ENCODE measurements at places on chromosomes 4 and X. TPM values are rescaled to one million over a fixed set of nuclear protein-coding genes. Genes with fewer than 3 reads are reported as not detected.

- DNase-seq, result no peak
These were observed 9.3 kb upstream of the ENAM start for GRCh38 chr4:70619288-70619687.

DNA sequence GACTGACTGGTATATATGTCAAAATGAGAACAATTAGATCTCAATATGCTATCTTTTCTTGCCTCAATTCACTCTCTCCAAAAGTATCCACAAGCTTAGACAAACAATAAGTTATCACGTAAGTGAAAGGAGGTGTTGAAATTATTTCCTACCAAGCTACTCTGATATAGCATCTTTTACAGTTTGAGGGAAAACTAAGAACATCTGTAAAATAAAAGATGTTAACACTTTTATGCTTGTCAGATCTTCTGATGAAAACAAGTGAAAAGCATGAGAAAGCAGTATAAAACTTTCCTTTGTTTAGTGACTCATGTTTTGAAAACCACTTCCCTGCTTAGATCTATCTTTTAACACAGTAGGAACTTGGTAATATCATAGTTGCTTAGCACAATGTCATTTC lies 8.4 kb upstream of the MAB21L2 start:
- peak; percentile 55 for DNase-seq

DNA sequence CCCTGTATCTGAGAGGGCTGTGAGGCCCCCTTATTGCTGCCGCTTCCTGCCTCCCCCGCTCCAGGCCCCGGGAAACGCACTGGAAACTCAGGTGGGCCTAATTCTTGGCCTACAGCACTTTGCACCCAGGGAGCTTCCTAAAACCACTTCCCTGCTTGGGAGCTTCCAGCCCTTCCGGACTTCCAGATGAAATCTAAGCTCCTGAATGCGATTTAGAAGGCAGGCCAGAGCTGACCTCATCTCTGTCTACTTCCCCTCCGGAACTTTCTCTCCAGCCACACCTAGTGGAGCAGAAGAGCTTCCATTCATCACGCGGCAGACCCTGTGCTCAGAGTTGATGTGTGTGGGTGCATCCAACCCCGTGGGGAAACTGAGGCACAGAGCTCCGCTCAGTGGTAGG lies 84.2 kb downstream of the SORCS2 start:
- peak; percentile 59 for DNase-seq

DNA sequence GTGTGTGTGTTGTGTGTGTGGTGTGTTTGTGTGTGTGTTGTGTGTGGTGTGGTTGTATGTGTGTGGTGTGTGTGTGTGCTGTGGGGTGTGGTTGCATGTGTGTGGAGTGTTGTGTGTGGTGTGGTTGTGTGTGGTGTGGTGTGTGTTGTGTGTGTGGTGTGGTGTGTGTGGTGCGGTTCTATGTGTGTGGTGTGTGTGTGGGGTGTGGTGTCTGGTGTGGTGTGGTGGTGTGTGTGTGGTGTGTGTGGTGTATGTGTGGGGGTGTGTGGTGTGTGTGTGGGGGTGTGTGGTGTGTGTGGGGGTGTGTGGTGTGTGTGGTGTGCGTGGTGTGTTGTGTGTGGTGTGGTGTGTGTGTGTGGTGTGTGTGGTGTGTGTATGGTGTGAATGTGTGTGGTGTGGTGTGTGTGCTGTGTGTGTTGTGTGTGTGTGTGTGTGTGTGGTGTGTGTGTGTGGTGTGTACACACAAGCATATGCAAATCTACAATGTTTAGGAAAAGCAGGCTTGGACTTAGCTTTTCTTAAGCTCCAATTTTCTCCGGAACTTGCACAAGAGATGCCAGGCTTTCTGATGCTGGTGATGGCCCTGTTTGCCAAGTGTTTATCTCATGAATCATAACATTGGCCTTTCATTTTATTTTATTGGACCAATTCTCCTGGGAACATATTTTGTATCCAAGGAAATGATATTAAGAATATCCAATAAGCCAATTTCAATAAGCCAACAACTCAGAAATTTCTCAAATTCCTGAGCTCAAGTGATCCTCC lies 148.7 kb downstream of the SPATA18 start:
- peak; percentile 85 for DNase-seq

DNA sequence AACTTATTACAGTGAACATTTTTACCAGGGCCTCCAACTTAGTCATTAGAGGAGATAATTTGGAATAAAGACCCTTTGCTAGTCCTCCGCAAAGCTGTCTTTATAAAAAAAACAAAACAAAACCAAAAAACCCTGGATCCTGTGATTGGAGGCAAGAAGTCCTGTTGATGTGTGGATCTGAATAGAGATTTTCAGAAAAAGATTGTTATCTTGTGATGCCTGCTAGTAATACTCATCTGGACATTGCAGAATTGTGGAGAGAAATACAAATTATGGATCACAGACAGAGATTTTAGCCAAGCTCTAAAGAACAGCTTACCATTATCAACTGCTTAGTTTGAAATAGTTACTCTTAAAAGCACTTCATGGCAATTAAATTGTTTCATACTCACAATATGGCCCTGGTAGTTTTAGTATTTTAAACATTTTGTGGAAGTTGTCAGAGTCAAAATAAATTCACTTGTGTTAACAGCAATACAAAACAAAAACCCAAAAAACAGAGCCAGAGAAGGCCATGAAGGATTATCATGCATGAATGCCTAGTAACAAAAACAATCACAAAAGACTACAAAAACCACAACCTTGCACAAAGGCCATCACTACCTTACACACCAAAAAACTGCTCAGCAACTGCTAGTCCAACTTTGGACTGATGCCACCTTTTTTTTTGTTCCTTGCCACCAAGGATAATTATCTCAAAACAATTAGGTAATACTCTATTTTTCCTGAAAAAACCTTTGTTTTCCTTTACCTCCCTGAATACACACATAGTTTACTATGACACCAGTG lies 514.5 kb upstream of the SLIT2 start:
- no peak for DNase-seq

GRCh38 chr4:81220271-81220670 lies 5.2 kb upstream of the PRKG2 start:
- no peak for DNase-seq

DNA sequence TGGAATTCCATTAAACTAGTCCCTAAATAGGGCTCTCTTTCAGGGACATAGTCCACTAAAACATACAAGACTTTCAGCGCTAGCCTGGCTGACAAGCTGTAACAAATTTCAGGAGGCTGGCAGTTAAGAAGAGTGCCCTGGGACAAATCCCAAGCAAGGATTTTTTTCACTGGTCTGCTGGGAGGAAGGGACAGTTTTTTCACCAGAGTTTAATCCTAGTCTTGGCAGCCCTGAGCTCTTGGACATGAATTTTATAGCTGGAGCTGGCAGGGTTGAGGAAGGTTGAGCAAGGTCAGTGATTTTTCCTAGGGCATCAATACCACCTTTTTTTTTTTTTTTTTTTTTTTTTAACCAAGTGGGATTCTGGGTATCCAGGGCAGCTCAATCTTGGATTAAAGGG lies 184.4 kb downstream of the SH2D1A start:
- no peak for DNase-seq

DNA sequence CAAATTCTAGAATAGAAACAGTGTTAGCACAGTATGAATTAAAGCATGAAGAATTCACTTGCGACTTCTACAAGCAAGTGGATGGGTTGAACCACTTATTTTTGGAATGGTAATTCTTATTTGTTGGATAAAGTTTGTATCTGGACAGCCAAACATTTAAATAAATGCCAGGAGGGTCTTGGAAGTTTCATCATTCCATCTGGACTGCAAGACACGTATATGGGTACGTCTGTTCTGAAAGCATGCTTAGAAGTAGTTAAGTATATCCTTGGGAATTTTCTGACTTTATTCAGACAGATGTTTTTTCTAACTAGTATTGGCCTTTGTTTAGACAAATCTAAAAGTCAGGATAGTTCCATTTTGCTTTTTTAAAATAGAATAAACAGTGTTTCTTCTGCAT lies 77.5 kb upstream of the CASK start:
- no peak for DNase-seq

DNA sequence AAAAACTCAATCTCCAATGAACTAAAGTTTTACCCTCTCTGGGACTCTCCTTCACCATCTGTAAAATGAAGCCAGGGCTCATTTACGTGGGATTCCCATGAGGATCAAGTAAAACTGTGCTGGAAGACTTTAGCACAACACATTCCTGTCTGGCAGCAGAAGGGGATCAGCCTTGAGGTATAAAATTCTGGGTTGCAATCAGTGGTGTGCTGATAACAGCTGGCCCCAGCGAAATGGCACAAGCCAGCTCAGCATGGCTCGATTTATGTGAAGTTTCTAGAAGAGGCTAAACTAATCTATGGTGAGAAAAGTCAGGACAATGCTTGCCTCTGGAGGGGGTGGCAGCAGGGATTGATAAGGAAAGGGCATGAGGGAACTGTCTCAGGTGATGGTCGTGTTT lies 28.4 kb downstream of the ZNF630 start:
- DNase-seq, result no peak

- peak; percentile 58 for DNase-seq
These were observed 136.5 kb downstream of the KDM6A start for GRCh38 chrX:45009371-45010000.

- no peak for DNase-seq
These were observed 1.9 kb downstream of the PRPS1 start for GRCh38 chrX:107630031-107630689.

GRCh38 chr4:56861360-56861759 lies 39.9 kb upstream of the SPINK2 start:
- DNase-seq, result no peak

DNA sequence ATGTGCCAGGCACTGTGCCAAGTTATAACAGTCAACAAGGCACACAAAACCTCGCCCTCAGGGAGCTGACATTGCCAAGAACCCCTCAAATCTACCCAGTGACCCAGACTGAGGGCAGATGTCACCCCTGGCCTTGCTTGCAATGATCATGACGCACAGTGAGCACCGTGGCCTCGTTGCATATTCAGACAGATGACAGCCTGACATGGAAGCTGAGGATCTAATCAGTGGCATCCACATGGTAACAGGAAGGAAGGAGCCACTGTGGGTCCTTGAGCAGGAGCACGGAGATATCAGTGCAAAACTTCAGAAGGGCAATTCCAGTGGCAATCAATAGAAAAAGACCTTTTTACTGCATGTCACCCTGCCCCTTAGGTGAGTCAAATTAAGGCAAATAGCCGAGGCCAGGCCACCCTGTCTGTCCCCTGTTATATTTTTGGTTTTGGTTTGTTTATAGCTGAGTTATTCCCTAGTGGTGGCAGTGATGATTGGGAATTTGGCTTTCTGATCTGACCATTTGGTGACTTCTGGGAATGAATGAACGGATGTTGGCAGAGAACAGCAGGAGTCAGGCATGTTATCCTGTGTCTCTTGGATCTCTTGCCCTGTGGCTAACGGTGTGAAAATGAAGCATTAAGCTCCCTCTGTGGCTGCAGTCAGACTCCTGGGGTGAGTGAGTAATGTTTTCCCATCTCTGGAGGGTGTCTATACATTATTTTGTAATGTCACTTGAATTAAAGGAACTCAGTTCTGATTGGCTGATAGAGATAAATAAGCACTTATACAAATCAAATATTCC lies 20.4 kb downstream of the WDR13 start:
- peak; percentile 33 for DNase-seq

DNA sequence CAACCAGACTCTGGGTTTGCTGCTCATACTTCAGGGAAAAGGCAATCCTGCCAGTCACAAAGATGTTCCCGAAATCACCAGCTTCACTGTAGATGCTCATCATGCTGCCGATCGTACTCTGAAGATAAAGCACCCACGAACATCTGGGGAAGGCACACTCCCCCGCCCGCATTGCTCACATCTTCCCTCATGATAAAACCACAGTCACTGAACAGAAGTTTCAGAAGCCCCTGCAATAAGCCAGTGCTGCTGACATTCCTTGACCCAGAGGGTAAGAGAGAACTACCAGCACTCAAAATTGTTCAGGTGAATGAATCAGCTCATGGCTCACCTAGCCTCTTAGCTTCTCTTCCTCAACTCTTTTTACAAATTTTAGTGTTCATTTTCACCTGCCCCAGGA lies 43.1 kb downstream of the SRPX2 start:
- DNase-seq, result no peak

- no peak for DNase-seq
These were observed 333.9 kb downstream of the SH2D1A start for GRCh38 chrX:124680287-124680686.

DNA sequence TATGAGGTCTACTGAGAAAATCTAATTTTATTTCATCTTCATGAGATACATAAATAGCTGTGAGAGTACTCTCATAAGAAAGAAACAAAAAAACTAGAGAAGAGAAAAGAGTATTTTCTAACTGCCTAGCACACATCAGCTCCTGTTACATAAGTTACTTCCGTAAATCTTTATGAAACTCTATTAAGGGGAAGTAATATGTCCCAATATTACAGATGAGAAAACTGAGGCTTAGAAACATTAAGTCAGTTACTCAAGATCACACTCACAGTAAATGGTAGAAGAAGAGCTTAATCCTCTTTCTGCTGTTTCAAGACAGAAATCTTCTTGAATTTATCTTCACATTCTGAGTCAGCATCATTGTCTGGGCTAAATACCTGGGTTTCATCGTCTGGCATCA lies 164.1 kb downstream of the DTHD1 start:
- DNase-seq, result no peak

DNA sequence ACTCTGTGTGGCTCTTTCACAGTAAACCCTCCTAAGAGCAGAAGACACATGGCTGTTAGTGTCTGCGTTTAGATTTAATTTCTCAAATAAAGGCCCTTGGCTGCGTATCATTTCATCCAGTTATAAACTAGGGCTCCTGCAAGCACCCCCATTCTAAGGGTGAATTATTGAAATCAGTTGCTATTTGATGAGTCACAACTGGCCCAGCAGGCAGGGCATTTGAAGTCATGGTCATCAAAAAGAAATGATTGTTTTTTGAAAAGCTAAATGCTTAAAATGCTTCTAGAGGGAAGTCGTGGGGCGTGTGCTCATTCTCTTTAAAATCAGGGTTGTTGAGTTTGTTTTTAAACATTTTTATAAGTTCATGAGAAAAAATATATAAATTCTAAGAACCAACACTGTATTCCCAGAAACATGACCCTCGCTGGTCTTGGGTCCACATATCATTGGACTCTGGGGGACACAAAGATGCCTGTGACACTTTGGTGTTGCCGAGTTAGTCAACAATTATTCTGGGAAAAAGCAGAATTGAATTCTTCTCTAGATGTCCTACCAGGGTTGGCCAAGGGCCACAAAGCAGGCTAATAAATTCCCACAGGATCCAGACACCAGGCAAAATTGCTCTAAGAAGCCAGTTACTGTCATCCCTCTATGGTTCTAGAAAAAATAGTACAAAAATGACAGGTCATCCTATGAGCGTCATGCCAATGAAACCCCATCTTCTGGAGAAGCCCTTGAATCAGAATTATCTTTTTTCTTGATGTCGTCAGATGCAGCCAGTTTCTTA lies 99.5 kb upstream of the MYOZ2 start:
- DNase-seq, result peak; percentile 57

Gene CXXC4
- polyA plus RNA-seq, result not detected

Gene PHOX2B
- polyA plus RNA-seq, result not detected

Gene CNGA1
- polyA plus RNA-seq, result not detected

Gene CSAG2
- not detected for polyA plus RNA-seq

Gene KDR
- polyA plus RNA-seq, result 0.10 TPM

Gene HERC5
- 0.10 TPM for polyA plus RNA-seq

Gene LRRC66
- polyA plus RNA-seq, result 0.16 TPM

Gene SAGE1
- not detected for polyA plus RNA-seq

Data from GM23248 (cell line).